HFFc6 (cell line): ENCODE measurements at places on chromosomes 6 and 20. TPM values are rescaled to one million over a fixed set of nuclear protein-coding genes. Genes with fewer than 3 reads are reported as not detected.

Gene BANF2
- not detected in 3 replicates for total RNA-seq

Gene ACTL10
- total RNA-seq, result 1.8 to 2.5 TPM (median 2.0 TPM) in 3 replicates

Gene EYA4
- not detected in 3 replicates for total RNA-seq

Gene LY6G5C
- total RNA-seq, result 2.8 to 3.5 TPM (median 3.0 TPM) in 3 replicates

Gene PCMT1
- total RNA-seq, result 99.7 to 115 TPM (median 101 TPM) in 3 replicates

Gene MEI4
- not detected in 3 replicates for total RNA-seq

Gene PRR18
- not detected in 3 replicates for total RNA-seq

Gene DDRGK1
- total RNA-seq, result 30.4 to 79.6 TPM (median 61.3 TPM) in 3 replicates

Gene SH3BGRL2
- 0.23 to 0.51 TPM (median 0.28 TPM) in 3 replicates for total RNA-seq

Gene TTBK1
- total RNA-seq, result not detected in 3 replicates

Gene SLC17A9
- total RNA-seq, result 33.0 to 40.5 TPM (median 38.7 TPM) in 3 replicates

Gene TRAPPC3L
- total RNA-seq, result 0.20 and 0.23 TPM in 2 replicates

Gene TSHZ2
- total RNA-seq, result not detected in 3 replicates

Gene CHD6
- 27.0 and 31.0 TPM in 2 replicates for total RNA-seq

Gene CALHM6
- total RNA-seq, result 2.1 TPM in 1 of 3 replicates, not detected in the others

Gene CUL7
- total RNA-seq, result 35.1 to 45.3 TPM (median 39.7 TPM) in 3 replicates

Gene APOM
- 1.7 to 3.8 TPM (median 3.2 TPM) in 3 replicates for total RNA-seq

Gene SYTL3
- total RNA-seq, result 4.4 to 5.7 TPM (median 5.1 TPM) in 3 replicates

Gene NCOA6
- total RNA-seq, result 16.5 to 18.7 TPM (median 18.6 TPM) in 3 replicates

Gene GRM1
- total RNA-seq, result not detected in 3 replicates

Gene GRIK2
- total RNA-seq, result 24.9 to 28.0 TPM (median 27.4 TPM) in 3 replicates

Gene HFE
- 16.6 to 21.7 TPM (median 16.8 TPM) in 3 replicates for total RNA-seq

Gene RHAG
- not detected in 3 replicates for total RNA-seq

Gene CD109
- total RNA-seq, result 34.8 and 45.5 TPM in 2 replicates

Gene LY6G6F
- not detected in 2 replicates for total RNA-seq
